ENCODE measurements at places on chromosomes 7 and 10.

GRCh38 chr7:18016547-18017444 lies 10.8 kb downstream of the PRPS1L1 start:
- no peak for DNase-seq

DNA sequence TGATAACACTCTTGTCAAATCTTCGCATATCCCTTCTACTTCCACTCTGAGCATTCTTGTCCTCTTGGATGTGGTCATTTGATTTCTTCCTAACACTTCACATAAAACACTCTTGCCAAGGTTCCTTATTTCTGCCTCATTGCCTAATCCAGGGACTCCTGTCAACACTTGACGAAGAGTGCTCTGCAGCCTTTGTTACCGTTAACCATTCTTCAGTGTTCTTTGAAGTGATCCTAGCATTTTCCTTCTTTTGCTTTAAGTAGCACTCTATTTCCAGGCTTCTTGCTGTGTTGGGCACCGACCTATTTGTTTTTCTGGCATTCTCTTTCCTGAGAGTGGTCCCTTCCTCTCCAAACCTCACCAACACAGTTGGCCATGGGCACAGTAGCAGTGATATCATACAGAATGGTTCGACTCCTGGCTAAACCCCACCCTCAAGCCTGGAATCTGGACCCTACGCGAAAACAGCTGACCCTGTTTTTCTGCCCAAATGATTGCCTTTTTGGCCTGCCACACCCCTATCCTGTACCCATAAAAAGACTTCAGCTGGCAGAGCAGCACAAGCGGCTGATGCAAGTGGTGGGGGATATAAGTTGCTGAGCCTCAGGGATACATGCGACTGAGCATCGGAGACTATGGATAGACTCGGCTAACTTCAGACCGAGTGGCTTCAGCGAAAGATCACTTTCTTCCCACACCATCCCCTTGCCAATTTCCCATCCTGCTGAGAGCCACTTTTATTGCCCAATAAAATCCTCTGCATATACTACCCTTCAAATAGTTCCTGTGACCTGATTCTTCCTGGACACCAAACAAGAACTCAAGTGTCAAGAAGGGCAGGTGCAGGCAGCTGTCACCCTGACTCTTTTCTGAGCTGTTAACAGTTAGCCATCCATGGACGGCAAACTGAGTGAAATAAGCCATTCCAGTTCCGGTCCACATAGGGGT lies 820.6 kb downstream of the CCSER2 start:
- DNase-seq = no peak

- DNase-seq = no peak
Measured at GRCh38 chr10:108445746-108446145, 1281.2 kb upstream of the SORCS1 start.

DNA sequence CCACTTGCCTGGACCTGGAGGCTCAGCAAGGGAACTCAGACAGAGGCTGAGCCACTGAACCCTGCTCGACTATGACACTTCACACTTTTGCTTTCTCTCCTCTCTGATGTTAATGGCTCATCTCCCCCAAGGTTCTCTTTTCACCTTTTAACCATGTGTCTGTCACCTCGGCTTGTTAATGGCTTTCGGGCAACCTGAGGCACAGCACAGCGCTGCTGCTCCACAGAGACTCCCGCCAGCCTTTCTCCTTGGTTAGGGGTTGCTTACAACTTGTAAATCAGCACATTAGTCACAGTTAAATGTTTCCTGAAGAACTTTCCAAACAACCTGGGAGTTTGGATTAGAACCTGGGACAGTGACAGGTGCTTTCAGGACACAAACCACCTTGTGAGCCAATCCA lies 136.2 kb upstream of the TBX20 start:
- no peak for DNase-seq

GRCh38 chr7:28998105-28998504 lies 40.0 kb upstream of the TRIL start:
- DNase-seq = no peak

DNA sequence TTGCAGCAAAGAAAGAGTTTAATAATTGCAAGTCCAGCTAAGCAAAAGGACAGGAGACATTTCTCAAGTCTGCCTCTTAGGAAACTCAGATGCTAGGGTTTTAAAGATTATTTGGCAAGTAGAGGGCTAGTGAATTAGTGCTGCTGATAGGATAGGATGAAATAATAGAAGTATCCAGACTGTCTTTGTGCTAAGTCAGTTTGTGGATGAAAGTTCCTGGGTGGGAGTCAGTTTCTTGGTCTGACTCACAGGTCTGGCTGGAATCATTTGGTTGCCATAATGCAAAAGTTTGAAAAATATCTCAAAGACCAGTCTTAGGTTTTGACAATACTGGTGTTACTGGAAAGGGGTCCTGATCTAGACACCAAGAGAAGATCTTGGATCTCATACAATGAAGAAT lies 42.6 kb upstream of the INHBA start:
- no peak for DNase-seq

DNA sequence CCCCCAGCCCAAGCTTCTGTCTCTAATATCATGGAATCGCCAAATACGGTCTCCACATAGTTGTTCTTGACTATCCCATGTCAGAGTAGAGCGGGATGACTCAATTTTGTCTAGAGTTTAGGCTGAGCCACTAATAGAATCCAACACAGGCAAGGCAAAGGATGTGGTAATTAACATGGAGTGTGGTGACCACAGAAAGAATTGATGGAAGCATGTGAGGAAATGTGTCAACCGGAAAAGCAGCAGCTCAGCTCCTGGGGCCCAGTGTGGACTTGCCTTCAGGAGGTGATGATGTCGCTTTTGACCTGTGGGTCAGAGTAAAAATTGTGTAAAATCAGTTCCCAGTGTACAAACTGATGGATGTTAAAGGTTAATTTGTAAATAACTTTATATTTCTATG lies 139.3 kb upstream of the KLF6 start:
- peak; percentile 75 for DNase-seq

GRCh38 chr7:113083816-113084495 lies 2.7 kb downstream of the GPR85 start:
- DNase-seq = no peak

DNA sequence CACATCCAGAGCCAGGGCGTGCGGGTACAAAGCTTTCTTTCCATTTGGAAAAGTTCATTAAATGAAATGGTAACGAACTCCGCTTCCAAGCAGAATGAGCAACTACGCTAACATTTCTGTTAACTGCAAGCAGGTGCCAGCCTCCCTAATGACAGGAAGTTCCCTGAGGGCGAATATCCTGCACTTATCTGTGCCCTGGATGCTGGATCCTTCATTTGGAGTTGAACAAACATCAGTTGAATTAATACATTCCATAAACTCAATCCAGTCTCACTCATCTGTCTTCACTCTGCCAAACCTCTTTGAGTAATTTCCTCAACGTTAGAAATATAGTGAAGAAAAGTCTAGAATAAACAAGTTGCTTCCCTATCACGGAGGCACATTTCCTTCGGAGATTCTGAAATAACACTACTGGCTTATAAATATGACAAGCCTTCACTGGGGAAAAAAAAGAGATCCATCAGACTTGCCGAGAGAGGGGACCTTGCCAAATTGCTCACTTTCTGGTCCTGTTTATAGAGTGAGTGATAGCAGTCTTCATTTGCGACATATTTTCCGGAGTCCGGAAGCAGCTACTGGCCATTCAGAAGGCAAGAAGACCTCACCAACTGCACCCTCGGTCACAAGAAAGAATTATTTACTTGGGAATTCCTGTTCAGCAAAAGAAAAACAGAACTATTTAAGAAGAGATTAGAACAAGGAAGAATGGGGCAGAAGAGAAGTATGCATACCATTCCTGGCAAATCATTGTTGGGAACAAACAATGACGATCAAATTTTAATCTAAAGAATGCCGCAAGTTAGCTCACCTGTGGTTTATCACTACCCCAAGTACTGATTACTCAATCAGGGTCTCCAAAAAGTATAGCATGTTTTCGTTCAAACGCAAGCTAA lies 196.4 kb downstream of the FAM107B start:
- DNase-seq = no peak

- no peak for DNase-seq
Measured at GRCh38 chr10:8058274-8059111, 4.0 kb downstream of the GATA3 start.

- no peak for DNase-seq
Measured at GRCh38 chr10:133141144-133141957, 18.7 kb upstream of the KNDC1 start.

GRCh38 chr10:14918964-14919363 lies 34.9 kb downstream of the DCLRE1C start:
- DNase-seq = no peak

DNA sequence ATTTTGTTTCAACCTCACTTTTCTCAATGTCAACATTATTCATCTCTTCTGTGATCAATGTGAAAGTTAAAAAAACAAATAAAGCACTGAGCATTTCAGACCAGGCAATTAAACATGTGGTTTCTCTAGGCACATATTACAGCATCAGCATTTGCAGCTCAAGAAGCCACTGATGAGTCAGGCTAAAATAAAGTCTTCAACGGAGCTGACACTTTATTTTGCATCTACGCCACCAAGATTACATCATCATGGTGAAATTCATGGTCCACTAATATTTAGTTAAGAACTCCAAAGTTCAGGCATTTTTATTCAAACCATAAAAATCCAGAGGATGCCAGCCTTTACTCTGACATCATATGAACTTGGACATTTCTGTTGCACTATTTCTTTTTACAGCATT lies 33.0 kb downstream of the MAGI2 start:
- DNase-seq = peak; percentile 83

DNA sequence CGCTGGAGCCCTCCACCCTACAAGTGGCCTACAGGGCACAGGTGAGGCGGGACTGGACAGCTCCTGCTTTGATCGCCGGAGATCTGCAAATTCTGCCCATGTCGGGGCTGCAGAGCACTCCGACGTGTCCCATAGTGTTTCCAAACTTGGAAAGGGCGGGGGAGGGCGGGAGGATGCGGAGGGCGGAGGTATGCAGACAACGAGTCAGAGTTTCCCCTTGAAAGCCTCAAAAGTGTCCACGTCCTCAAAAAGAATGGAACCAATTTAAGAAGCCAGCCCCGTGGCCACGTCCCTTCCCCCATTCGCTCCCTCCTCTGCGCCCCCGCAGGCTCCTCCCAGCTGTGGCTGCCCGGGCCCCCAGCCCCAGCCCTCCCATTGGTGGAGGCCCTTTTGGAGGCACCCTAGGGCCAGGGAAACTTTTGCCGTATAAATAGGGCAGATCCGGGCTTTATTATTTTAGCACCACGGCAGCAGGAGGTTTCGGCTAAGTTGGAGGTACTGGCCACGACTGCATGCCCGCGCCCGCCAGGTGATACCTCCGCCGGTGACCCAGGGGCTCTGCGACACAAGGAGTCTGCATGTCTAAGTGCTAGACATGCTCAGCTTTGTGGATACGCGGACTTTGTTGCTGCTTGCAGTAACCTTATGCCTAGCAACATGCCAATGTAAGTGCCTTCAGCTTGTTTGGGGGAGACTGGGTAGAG lies at the start of gene COL1A2:
Gene COL1A2, plus strand, starts transcription at position 459 of the 704 bp plus-strand sequence. Its CDS starts 137 bp downstream, at position 596.
- peak; percentile 99 for DNase-seq

- no peak for DNase-seq
Measured at GRCh38 chr7:128937647-128938543, at the start of gene IRF5. Gene IRF5, plus strand, starts transcription at chr7:128937927. Its CDS starts 4,155 bp downstream, at chr7:128942082.

DNA sequence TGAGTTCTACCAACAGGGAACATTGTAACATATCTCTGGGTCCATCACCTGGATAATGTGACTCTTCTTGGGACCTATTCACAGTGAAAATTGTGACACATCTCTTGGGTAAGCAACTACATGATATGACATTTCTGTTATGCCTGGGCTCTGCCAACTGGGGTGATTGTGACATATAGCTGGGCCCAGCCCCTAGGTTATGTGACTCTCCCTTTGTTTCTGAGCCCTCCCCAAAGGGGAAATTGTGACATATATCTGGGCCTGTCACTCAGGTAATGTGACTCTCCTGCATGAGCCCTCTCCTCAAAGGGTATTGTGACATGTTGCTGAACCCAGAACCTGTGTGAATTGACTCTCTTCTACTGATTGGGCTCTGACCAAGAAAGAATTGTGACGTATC lies 22.4 kb upstream of the ZNF107 start:
- DNase-seq = no peak

- DNase-seq = no peak
Measured at GRCh38 chr7:146096994-146097393, 19.6 kb upstream of the CNTNAP2 start.

- no peak for DNase-seq
Measured at GRCh38 chr10:35614312-35614711, 9.2 kb downstream of the GJD4 start.

GRCh38 chr10:131681656-131682055 lies 219.2 kb upstream of the PPP2R2D start:
- DNase-seq = no peak

DNA sequence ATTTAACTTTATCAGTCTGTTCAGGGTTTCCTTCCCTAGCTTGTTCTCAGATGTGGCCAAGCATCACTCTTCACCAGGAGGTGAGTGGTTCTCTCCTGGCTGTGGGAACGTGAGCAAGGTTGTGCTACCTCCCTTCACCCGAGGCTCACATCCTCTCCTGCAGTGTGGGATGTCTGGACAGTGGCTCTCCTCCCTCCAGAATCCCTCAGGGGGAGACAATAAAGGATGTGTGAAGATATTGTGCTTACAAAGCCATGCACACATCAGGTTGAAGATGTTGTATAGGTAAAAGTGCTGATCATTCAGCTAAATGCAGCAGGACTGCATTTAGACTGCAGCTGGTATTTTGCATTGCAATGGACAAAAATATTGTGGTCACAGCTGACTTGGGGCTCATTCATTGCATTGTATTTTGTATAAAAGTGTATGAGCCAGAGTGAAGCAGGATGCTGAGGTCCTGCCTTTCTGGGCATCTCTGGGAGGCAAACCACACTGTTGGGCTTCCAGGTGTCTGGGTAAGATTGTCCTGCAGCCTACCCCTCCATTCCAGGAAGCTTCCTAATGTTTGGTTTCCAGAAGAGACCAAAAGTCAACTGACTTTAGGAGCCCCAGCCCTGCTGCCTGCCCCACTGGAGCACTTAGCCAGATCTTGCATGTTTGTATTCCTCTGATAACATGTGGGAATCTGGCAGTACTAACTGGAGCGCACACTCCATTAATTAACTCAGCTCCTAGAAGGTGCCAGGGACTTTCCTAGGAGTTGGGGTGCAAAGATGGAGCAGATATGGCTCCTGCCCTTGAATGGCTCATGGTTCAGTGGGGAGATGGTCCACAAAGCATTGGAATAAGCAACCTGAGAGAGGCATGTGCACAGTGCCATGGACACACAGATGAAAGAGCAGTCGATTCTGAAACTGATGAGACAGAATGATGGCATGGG lies 292.5 kb upstream of the ZNF32 start:
- DNase-seq = no peak

GRCh38 chr7:2862831-2863361 lies 18.8 kb upstream of the GNA12 start:
- no peak for DNase-seq

Measured in fibroblast of skin of left quadriceps (primary cell).